ENCODE measurements at places on chromosomes 11 and 22.

DNA sequence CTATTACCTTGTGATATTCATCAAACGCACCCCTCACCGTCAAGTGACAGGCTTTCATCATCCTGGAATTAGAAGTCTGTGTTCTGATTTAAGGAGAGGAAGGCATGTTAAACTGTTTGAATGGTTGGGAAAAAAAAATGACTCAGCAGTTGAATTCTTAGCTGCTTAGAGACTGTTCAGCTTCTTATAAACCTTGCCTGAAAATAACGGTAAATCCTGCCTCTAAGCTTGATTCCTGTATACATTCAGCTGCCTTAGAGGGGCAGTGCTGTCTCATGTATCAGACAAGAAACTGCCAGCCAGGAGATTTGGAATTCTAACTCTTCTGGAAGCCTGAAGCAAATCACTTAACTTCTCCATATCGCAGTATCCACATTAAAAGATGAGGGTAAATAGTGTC lies 437.4 kb downstream of the JRKL start:
- DNase-seq, result no peak

- no peak for DNase-seq
These were observed 150.2 kb upstream of the POU2AF2 start for GRCh38 chr11:111095327-111095726.

DNA sequence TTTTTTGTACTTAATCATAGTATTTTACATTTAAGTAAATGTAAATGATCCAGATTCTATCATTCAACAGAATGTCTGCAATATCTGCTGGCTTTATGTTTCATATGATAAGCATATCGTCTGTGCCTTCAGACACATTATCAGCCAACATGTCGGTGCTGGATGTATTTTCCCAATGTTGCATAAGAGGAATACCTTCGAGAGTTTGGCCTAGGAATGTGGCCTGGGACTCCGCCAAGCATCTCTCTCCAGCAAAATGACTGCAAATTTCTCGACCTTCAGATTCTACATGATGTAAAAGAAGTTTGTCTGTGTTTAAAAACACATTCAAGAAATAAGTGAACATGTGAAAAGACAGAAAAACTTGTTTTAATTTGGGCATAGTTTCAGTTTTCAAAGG lies 6.9 kb downstream of the BDNF start:
- DNase-seq, result no peak

GRCh38 chr11:117733316-117733715 lies 63.7 kb downstream of the DSCAML1 start:
- no peak for DNase-seq

DNA sequence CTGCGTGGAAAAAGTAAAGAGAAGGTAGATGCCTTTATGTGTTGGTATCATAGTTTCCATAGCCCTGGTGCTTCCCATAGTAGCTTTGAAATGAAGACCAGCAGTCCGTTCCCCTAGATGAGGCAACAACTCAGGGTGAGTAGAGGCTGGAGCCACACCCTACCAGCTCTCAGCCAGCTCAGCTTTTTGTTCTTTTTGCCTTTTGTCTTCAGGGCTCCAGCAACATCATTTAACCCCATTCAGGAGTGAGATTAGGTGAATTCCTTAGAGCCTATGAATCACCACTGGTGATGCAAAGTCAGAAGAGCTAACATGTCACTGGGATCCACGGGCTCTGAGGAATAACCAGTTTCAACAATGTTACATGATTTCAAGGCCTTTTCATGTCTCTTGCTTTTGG lies 14.0 kb upstream of the SESN3 start:
- no peak for DNase-seq

DNA sequence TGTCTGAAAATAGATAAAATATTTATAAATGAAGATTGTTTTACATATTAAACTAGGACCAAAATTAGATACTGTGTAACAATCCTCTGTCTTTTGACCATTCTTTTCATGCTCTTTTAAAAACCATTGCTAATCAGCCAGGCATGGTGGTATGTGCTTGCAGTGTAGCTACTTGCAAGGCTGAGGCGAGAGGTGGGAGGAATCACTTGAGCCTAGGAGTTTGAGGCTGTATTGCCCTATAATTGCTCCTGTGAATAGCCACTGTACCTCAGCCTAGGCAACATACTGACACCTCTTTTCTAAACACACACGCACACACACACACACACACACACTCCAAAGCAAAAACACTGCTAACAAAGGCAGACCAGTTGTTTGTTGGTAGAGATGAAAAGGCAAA lies 259.2 kb downstream of the JRKL start:
- no peak for DNase-seq

DNA sequence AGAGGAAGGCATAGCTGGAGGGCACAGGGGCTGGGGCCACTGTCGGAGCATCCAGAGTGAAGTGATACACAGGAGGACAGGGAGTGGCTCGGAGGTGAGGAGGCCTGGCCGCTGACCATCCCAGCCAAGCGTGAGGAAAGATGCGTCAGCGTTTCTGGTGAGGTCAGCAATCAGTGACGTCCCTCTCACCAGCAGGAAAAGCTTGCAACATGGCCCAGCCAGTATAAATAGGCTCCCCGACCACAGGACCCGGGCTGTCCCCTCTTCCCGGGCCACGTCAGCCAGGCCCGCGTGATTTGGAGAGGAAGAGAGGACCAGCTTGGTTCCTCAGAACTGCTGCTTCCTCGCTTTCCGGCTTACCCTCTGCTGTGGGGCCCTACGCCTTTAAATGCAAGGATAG lies 4.2 kb upstream of the OSM start:
- peak; percentile 87 for DNase-seq
